ENCODE measurements at places on chromosomes 5 and 9.

DNA sequence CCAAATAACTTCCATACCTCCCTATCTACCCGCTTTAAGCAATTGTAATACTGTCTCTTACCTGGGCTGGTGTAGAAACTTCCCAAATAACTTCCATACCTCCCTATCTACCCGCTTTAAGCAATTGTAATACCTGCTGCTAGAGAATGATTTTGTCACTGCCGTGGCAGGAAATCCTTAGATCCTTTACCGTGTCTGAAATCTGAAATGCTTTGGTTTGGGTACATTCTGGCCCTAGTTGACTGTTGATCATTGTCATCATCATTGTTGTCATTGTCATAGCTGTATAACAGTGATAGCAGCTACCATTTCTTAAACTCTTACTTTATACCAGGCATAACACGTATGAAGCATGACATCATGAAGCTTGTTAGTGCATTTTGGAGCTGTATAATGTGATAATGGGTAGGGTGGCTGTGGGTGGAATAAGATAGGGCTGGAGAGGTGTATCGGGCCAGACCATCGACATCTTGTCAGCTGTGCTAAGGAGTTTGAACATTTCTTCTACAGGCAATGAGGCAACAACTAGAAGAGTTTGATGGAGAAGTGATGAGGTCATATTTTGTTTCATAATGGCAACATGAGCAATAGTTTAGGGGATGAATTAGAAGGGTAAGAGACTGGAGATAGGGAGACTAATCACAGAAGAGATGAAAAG is 15.7 kb downstream of the PIP5K1B start:
- no peak for DNase-seq

GRCh38 chr9:8823131-8823895 is 1023.7 kb upstream of the DMAC1 start:
- DNase-seq: no peak

DNA sequence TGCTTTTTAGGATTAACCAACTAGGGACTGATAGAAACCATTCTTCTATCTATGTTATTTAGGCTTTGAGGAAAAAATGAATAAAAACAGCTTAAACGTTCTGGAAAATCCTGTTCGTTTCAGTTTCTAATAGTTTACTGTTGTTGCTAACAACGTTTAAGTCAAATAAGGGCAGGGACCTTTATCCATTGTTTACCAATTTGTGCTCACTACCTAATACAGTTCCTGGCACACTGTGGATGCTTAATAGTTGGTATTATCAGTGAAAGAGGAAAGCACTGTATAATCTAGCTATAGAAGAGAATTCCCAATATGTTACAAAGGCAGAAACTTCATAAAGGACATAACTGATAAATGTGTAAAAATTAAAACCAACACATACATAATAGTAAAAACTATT is 52.5 kb downstream of the ZFR start:
- DNase-seq: no peak

GRCh38 chr5:56327809-56328208 is 94.7 kb upstream of the ANKRD55 start:
- DNase-seq: no peak

- DNase-seq: no peak
Observed at GRCh38 chr9:113219969-113220368, 1.1 kb downstream of the FKBP15 start.

DNA sequence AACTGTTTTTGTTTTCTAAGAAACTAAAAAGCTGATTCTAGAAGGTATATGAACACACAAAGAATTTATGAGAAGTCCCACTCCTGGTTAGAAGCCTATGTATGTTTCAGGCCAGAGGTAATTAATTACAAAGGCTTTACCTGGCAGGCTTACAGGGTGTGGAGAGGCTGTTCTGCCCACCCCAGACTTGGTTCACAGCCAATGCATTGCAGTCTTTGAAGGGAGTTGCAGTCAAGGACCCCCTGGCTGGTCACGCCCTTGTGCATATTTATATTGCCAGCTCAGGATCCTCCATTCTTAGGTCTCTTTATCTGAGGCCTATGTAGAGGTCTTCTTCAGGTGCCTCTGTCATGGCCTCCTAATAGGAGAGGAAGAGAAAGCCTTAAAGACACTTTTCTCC is 13.6 kb upstream of the PRSS3 start:
- no peak for DNase-seq

DNA sequence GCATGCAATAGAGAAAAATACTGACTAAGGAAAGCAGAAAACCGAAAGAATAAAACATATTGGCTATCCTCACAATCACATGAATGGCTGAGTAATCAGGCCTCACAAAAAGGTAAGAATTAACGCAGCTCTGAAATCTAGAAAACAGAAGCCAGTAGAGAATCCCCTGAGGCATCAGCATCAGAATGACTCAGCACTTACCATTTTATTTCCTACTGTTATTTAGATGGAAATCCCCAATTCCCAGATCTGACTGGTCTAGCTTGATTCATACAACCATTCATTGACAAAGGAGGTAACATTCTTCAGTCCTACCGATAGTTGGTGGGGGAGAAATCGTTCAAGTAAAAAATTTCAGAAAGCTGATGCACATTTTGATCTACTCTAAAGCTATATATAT is 1408.4 kb upstream of the WWC1 start:
- DNase-seq: no peak

DNA sequence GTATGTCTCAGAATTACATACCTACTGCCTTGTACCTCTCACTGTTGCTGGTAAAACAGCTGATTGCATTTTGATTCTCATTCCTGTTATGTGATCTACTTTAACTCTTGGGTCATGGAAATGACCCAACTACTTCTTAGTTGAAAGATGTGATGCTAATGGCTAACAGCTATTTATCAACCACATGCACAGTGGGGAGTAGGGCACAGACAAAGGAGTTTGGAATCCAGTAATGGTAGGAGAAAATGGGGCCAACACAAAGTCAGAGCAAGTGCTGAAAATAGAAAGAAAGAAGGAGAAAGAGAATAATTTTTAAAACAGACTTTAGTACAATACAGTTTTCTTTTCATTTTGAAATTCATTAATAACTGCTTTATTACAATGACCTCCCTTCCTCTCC is 241.0 kb downstream of the PTPRD start:
- DNase-seq: no peak

DNA sequence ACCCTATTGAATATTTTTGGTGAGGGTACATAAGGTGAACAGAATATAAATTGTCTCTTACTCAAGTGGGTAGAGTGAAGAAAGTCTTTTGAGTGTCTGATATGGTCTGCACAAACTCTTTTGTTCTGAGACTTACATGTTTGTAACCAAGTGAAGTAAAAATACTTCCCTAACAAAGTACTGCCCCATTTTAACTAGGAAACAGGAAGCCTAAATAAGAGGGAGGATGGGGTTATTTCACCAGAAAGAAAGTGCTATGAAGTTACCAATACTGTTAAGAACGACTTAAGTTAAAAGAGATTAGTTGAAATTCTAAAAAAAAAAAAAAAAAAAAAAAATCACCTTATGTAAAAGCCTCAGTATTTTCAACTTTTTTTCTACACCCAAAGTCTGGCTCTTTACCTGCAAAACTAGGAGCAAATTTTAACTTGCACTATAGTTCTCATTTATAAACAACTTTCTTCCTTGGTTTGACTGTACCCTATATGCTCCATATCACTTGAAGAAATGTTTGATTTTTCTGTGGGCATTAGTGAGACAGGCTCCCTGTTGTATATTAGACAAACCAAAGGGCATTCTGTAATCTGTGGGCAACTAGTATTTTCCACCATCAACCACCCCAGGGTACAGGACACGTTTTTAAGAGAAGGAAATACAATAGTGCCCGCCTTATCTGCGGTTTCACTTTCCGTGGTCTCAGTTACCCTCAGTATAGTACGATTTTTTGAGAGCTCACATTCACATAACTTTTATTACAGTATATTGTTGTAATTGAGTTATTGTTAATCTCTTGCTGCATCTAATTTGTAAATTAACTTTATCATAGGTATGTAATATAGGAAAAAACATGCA is 127.7 kb downstream of the NR3C1 start:
- no peak for DNase-seq

GRCh38 chr5:118076490-118076889 is 911.9 kb downstream of the DTWD2 start:
- DNase-seq: no peak

DNA sequence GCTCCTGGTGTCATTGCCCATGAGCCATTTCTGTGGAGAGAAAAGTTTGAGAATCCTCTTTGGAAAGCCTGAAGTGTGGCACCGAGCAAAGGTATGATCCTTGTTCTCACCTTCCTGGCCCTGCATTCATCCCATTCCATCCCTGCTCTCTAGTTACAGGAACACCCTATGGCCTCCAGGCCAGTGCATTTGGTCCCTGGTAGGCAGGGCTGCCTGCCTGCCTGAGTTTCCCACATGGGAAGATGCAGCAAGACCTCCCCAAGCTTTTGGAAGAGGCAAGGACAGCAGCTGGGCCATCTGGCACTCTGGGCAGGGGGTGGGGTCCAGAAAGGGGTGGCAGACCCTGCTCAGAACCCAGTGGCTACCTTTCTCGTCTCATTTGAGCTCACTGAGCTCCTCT is 24.5 kb downstream of the IGIP start:
- no peak for DNase-seq

DNA sequence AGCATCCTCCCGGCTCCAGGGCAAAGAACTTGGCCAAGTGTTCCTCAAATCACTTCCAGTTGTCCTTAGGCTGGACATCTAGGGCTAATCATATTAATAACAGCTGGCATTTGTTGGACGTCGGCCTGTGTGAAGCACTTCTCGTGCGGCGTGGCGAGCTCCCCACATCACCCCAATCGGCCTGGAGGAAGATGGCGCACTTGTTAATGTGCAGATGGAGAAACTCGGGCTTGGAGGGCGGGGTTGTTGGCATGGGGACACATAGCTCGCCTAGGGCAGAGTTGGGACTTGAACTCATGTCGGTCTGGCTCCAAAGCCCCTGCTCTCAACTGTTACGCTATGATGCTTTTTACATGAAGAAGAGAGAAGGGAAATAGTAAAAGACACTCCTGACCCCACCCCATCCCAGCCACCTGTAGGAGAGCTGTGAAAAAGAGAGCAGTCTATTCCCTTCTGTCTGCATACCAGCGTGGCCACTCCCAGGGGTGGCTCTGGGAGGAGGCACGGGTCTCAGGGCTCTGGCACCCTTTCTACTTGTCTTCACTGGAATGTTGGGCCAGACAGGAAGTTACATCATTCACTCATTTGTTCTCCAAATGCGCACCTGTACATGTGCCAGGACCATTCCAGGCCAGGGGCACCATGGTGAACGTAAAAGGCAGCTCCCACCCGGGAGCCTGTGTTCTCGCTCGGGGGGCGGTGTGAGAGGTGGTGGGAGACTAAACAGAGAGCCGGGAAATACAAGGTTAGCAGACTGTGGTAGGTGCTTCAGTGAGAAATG is 12.8 kb upstream of the NUP214 start:
- DNase-seq: no peak

- no peak for DNase-seq
Observed at GRCh38 chr9:110146373-110146772, 61.6 kb downstream of the C9orf152 start.

DNA sequence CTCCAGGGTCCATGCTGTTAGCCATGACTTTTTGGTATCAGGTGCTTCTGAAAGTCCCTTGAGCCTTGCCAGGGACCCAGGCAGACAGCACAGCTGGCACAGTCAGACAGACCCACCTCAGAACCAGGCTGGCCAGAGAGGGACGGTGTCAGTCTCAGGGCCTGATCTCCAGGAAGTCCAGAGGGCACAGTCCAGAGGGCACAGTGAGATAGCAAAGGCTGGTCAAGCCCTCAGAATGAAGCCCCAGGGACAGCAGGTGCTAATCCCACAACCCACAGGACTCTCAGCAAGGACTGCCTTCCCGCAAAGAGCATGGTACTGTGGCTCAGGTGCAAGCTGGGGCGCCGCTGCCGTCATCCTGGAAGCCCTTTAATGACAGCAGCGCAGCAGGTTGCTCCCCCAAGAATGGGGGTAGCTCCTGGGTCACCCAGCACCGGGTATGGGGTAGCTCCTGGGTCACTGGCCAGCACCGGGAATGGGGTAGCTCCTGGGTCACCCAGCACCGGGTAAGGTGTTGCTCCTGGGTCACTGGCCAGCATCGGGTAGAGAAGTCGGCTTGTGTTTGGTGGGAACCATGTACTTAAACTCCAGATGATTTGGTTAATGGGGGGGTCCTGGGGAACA is 105.6 kb upstream of the PHYKPL start:
- DNase-seq: no peak

- no peak for DNase-seq
Observed at GRCh38 chr5:36369219-36369690, 67.6 kb upstream of the RANBP3L start.

Data from stimulated activated CD4-positive, alpha-beta T cell treated with anti-CD3 and anti-CD28 coated beads, Interleukin-1b, Interleukin-23, amount 100 ng/mL, for 1 hour (primary cell).